NCI-H226 (cell line): ENCODE measurements at places on chromosomes 6 and 20.

GRCh38 chr20:40880063-40880728, 148.4 kb upstream of the TOP1 start:
- no peak for DNase-seq

- DNase-seq = no peak
These were observed 8.3 kb upstream of the ZDHHC14 start for GRCh38 chr6:157372501-157373280.

- no peak for DNase-seq
These were observed 36.1 kb upstream of the CEP162 start for GRCh38 chr6:84263557-84263956.

- no peak for DNase-seq
These were observed 4.6 kb downstream of the PTPN1 start for GRCh38 chr20:50514750-50515149.

- DNase-seq = no peak
These were observed 224.3 kb upstream of the TSHZ2 start for GRCh38 chr20:52747845-52748284.

DNA sequence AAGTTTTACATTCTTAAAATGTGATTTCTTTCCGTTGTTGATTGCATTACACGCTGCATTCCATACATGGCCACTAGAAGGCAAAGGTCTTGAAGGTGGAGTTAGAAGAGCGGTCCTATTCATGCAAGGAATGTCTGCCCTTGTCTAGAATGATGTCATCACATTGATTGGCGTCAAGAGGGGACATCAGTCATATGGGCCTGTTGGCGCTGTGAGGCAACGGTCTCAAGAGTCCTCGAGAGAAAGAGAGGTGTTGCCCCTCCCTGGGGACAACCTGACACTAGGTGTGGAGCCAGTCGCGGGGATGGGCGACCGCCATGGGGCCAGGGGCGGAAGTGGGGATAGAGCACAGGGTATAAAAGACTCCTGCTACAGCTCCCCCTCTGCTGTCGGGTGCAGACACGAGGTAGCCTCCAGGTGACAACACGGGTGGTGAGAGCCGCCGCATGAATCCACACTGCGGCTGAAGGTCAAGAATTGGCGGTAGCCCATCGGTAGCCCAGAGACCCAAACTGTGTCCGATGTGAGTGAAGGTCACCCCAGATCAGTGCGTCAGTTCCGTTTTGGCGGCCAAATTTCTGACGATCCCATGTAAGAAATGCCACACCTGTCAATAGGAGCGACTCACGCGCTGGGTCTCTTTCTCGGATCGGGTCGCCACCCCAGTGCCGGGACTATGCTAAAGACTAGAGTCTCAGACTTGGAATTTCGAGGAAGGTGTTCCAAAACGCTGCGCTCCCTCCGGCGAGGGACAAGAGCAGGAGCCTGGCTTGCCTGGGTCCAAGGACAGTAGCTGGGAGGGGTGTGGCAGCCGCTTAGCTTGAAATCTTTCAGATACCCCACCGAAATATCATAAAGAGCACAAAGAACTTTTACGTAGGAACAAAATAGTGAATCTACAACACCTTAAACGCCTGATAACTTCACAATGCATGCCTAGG, 93.2 kb upstream of the ZNF184 start:
- DNase-seq = no peak

GRCh38 chr6:33451606-33452005, 2.8 kb upstream of the ZBTB9 start:
- DNase-seq = no peak

- DNase-seq = no peak
These were observed 313.1 kb downstream of the LRFN2 start for GRCh38 chr6:40274058-40274457.

DNA sequence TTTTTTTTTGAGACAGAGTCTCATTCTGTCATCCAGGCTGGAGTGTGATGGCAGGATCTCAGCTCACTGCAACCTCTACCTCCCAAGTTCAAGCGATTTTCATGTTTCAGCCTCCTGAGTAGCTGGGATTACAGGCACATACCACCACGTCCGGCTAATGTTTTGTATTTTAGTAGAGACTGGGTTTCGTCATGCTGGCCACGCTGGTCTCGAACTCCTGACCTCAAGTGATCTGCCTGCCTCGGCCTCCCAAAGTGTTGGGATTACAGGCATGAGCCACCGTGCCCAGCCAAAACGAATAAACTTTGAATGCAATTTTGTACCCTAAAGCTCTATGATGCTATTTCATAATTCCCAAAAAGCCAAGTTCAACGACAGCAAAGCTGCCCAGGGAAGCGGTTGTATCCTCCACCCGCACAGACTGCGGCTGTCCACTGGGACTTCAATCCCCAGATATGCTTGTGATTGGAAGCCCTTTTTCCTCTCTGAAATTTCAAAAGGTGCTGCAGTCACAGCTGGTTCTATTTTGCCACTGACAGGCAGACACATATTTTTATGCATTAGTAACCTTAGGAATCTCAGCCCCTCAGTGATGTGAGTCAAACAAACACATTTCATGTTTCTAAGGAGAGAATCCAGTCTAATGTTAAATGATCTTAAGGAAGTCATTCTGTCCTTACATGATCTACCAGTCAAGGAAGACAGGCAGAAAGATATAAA, 8.7 kb upstream of the RAMACL start:
- peak; percentile 39 for DNase-seq

GRCh38 chr6:113649276-113649675, 207.9 kb upstream of the MARCKS start:
- peak; percentile 28 for DNase-seq

DNA sequence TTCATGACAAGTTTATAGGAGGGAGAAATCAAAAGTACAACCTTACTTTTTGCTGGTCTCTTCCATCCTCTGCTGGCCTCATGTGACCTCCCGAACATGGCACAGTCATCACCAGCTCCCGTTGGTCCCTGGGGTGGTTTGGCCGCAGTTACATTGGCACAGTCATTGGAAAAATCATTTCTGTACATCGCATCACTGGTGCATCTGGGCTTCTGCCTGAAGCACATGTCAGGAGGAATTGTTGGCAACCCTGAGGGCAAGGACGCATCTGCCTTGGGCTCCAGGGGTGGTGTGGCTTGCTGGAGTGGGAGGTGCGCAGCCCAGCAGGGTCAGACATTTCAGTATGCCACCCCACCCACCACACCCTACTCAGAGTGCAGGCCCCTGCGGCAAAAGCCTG, 162.9 kb upstream of the SLC24A3 start:
- DNase-seq = no peak

DNA sequence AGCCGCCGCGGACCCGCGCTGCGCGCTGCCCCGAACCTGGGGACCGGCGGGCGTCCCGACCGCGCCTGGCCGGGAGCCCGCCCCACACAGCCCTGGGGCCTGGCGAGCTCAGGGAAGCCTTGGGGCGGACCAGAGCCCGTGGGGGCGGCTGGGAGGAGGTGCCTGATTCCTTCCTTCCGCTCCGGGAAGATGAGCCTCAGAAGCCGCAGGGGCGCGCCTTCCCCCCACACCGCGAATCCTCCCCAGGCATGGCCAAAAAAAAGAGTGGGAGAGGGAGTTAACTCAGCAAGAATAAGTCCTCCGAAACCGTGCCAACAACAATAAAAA, at the start of gene CBLN4:
TSS of gene CBLN4 (minus strand) at position 131 of the 327 bp plus-strand sequence. CDS start 1,348 bp downstream, outside the sequence.
- no peak for DNase-seq

- no peak for DNase-seq
These were observed 36.5 kb downstream of the LAMP5 start for GRCh38 chr20:9550871-9551270.

DNA sequence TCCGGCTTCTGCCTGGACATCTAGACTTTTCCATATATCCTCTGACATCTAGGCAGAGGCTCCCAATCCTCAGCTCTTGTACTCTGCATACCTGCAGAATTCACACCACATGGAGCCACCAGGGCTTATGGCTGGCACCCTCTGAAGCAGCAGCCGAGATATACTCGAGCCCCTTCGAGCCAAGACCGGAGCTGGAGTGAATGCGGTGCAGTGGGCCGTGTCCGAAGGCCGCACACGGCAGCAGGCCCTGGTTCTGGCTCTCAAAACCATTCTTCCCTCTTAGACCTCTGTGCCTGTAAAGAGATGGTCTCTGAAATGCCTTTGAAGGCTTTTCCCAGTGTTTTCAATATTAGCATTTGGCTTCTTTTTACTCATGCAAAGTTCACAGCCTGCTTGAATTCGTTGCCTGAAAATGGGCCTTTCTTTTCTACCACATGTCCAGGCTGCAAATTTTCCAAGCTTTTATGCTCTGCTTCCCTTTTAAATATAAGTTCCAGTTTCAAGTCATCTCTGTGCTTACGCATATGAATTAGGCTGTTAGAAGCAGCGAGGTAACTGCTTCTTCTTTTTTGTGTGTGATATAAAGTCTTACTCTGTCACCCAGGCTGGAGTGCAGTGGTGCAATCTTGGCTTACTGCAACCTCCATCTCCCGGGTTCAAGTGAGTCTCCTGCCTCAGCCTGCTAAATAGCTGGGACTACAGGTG, 3.8 kb upstream of the SIRPB1 start:
- DNase-seq = no peak

GRCh38 chr20:51262240-51262639, 239.3 kb upstream of the KCNG1 start:
- no peak for DNase-seq

- no peak for DNase-seq
These were observed 173.4 kb downstream of the BMP2 start for GRCh38 chr20:6940876-6941275.

DNA sequence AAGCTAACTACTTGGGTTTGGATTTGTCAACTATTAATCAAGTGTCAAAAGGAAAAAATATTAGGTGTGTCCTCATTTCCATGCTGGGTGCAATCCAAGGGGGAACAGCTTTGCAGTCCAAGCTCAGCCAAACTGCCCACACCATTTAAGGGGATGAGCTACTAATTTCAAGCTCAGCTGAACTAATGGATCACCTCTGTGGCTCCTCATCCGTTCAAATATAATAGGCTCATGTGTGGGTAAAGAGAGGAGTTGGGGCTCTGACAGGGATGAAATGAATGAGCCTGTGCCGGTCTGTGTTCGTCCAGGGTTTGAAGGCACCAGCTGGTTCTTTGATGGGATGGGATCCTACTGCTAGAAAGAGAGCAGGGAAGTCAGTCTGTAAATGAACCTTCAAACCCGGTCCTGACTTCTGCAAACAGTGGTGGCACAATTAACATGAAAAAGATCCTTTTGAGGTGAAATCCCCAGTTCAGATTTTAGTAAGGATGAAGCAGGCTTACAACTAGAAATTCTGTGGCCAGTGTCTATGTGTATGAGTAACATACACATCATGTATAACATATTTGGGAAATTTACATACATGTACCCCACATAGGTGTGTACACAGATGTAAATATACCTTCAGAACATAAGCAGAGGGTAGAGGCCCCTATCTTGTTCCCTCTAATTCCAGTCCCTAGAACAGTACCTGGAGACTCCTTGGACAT, 41.9 kb downstream of the TTI1 start:
- DNase-seq = no peak

DNA sequence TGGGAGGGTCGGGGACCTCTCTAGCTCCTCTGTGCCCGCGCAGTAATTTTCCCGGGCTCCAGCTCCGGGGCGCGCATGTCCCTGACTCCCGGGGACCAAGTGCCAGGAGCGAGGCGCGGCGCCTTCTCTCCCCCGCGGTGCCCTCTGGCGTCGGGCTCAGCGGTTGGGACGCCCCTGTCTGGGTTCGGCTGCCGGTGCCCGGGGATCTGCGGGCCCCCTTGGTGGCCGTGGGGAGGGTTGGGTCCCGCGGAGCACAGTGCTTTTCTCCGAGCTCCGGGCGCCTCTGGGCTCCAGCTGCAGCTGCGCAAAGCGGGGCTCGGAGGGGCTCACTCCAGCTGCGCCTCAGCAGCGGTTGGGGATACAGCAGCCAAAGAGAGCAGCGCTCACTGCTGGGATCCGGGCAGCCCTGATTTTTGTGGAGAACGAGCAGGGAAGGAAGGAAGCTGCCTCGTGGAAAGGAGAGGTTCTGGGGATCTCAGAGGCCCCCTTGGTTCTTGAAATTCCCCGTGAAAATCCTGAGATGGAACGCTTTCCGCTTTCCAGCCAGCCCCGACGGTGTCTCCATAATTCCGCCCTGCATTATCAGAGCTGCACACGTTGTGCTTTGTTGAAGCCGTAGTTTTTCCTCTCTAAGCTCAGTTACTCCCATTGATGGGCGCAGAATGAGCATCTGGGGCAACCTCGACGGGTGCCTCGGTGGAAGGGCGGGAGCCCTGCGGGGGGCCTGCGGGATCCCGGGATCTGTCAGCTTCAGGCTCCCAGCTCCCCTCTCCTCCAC, 861 bp downstream of the PPP1R14C start:
- DNase-seq = no peak

DNA sequence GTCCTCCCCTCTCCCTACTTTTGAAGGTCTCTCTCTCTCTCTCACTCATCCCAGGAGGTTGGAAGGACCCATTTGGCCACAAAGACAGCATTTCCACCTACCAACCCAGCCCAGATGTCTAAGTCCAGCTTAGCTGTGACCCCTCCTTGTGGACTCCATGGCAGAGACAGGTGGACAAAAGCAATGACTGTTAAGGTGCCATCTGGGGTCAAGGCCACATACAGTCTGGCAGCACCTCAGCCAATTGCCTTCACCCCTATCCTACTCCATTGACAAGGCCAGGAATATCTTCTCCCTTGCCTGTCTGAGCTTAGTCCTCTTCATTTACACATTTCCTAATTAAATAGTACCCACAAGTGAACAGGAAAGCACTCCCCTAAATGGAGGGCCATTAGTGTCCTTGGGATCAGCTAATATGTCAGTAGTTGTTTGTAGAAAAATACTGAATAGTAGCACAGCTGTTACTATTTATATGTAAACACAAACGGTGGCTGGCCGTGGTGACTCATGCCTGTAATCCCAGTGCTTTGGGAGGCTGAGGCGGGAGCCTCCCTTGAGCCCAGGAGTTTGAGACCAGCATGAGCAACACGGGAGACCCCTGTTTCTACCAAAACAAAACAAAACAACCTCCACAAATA, 28.8 kb downstream of the GCM1 start:
- peak; percentile 39 for DNase-seq

DNA sequence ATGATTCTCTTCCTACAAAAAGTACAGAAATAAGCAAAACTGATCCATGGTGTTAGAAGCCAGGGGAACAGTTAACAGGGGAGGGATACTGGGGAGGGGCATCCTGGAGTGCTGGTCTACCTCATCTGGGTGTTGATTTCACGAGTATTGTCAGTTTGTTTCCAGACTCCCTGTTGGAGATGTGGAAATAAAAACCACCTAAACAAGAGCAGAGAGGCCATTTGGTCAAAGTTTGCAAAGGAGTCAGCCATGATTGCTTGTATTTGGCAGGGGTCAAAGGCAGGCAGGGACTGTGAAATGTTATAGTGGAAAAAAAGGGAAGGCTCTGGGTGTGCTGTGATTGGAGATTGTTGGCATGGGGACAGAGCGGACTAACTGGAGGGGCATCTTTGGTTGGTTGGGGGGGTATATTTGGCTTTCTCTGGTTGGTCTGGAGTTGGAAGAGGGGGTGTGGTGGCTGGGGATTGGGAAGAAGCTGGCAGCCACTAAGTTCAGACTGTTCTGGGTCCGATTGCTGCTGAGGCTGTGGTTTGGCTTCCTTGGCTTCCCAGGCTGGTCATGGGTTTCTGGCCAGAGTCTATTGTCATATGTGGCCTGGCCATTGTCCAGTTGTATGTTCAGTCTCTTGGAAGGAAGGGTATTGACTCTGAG, 14.9 kb upstream of the PANK2 start:
- no peak for DNase-seq
